NCI-H1092 treated with DMSO at 0.1 percent for 48 hours (cell line): ENCODE measurements at places on chromosomes 4 and X.
A peak's percentile ranks its signal among the peaks of the same experiment; 100 is the strongest.

GRCh38 chr4:175511861-175512260, 300.2 kb downstream of the GPM6A start:
- no peak for DNase-seq

- no peak for DNase-seq
Observed at GRCh38 chr4:41660352-41660751, 88.2 kb downstream of the PHOX2B start.

DNA sequence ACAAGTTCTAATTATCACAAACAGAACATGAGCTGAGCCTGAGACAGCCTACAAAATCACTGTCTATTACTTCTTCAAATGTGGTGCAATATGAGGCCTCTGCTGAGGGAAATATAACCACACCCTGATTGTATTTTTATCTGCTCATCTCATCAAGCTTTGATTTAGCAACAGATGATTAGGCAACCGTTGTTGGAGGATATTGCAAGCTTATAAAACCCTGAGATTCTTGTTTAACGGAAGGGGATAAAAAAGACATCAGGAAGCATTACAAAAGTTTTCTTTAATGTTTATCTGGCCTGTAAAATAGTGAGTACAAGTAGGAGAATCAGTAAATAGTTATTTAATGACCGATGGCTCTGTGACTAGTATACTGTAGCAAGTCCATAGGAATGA, 108.5 kb downstream of the ZNF330 start:
- no peak for DNase-seq

DNA sequence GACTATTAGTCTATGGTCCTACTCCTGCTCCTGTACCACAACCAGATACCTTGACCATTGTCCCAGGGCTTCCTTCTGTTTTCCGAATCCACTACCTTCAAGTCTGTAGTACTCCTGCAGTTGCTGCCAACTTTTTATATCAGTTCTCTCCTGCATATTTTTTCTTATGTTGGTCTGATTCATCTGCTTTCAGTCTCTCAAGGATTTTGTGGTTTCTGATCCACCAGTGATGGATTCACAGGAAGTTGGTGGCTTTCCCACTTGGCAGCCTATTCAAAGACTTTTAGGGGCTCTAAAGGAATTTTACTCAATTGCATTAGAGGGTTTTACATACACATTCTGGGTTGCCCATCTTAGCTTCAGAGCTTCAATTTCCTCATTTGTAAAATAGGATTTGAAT, 23.6 kb downstream of the KIF4A start:
- no peak for DNase-seq

DNA sequence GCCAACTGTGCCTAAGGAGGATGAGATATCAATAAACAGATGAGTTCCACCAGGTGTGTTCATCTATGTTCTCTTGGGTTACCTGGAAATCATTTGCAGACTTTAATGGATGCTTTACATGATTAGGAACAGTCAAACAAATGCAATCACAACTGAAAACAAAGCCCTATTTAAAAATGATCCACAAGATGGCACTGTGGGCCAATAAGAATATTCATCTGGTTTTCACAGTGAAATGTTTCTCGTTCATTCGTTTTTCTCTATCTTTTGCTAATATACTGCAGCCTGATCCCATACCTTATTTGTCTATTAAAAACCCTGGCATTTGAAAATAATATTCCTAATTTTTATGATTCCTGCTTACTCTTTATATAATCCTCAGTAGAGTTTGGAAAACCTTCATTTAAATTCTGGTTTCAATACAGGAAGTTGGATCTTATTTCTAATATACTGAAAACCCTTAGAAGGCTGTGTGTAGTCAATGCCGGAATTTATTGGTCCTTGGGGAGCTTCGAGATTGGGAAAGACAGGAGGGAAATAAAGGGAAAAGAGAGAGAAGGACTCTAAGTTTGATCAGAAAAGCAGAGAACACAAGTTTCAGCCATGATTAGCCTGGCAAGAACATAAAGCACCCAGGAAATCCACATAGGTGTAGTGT, 63.8 kb upstream of the TAPT1 start:
- peak; percentile 21 for DNase-seq

- DNase-seq: no peak
Observed at GRCh38 chrX:47745416-47745815, 86.4 kb upstream of the UXT start.

- no peak for DNase-seq
Observed at GRCh38 chrX:23953908-23954269, 46.1 kb downstream of the CXorf58 start.

DNA sequence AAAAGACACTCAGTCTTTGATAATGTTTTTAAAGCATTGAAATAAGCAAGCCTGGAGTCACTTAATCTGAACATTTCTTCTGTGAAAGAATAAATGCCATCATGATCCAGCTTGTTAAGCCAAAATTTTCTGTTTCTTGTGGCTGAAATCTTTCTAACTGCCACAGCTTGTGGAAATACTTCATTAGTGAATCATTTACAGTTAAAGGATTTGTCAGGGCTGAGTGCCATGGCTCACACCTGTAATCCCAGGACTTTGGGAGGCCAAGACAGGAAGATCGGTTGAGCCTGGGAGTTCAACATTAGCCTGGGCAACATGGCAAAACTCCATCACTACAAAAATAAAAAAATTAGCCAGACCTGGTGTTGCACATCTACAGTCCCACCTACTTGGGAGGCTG, 93.3 kb upstream of the PDE5A start:
- no peak for DNase-seq

DNA sequence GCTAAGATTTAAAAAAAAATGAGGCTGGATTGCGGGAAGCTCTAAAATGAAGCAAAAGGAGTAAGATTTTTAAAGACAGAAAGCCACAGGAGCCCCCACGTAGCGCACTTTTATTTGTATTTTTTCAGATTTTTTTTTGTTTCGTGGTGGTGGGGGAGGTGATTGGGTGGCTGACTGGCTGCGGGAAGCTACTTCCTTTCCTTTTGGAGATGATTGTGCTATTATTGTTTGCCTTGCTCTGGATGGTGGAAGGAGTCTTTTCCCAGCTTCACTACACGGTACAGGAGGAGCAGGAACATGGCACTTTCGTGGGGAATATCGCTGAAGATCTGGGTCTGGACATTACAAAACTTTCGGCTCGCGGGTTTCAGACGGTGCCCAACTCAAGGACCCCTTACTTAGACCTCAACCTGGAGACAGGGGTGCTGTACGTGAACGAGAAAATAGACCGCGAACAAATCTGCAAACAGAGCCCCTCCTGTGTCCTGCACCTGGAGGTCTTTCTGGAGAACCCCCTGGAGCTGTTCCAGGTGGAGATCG, 908 bp downstream of the PCDH10 start:
- DNase-seq: no peak

DNA sequence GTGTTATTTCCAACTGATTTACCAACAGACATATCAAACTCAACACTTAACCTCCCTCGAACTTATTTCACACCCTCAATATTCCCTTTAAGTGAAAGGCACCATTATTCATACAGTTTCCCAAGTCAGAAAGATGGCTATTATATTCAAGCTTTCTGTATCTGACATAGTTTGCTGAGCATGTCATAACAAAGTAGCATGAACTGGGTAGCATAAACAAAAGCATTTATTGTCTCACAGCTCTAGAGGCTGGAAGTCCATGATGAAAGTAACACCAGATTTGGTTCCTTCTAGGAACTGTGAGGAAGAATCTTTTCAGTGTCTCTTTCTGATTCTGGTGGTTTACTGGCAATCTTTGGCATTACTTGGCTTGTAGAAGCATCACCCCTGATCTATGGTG, 1388.6 kb downstream of the TECRL start:
- DNase-seq: no peak

DNA sequence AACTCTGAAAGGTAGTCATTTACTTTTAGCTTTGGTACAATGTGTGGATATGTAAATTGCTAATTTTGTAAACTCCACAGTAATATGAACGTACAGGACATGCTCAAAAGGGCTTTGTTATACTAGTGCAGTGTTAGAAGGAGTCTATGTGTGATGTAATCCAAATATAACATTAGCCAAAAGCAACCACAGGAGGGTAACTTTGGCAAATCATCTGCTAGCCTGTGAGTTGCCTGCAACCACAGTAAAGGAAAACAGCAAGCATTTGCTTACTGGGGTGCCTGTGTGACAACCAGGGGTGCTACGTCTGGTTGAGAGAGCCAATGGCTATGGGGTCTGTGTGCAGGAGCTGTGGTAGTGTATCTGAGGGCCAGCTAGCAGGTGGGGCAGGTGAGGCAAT, 245.8 kb downstream of the ADAMTS3 start:
- DNase-seq: no peak

DNA sequence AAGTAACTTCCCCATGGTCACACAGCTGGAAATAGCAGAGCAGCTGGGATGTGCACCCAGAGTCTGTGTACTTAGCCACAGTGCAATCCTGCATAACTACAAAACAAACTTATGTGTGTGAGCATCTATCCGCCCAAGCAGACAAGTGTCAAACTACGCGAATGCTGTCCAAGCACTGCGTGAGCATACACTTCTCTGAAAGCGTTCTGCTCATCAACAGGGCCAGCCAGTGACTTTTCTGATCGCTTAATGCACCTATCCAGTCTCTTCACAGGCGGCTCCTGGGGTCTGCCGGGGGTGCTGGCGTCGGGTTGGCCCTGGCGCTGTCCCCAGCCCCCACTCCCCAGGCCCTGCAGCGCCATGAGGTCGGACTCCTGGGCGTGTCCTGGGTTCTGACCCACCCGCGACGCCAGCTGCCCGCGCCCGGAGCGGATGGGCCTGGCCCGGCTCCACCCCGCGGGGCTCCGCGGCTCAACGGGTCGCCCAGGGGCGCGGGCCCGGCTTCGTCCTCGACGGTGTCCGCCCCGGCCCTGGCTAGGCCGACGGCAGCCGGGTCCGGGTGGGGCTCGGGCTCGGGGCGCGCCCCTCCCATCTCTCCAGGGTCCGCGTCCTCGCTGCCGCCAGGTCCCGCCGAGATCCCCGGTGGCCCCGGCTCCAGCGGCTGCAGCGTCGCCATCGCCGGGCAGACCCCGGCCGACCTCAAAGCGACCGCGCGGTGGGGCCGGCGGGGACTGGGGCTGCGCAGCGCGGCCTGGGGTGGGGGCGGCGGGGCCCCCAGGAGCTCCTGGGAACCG, 1.3 kb upstream of the ZNF141 start:
- peak; percentile 15 for DNase-seq

DNA sequence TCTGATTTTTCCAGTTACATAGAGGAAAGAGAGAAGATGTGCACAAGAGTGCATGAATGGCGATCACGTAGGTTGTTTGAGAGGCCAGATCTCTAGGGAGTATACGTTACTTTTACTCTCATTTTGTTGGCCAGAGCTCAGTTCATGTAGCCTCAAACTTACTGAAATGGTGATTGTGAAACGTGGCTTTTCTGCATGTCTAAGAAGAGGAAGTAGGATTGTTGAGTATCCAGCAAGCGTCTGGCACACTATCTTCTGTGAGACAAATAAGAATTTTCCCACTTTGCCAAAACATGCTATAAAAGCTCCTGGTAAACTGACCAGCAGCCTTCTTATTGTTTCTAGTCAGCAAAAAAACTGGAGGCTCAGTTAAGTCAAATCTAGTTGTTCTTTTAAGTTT, 264.5 kb upstream of the EMCN start:
- DNase-seq: no peak

- no peak for DNase-seq
Observed at GRCh38 chr4:163624727-163625126, 130.2 kb downstream of the TMA16 start.

- DNase-seq: no peak
Observed at GRCh38 chr4:112318239-112319142, 21.3 kb downstream of the ALPK1 start.

- DNase-seq: peak; percentile 17
Observed at GRCh38 chrX:136711147-136711546, 63.2 kb downstream of the CD40LG start.

DNA sequence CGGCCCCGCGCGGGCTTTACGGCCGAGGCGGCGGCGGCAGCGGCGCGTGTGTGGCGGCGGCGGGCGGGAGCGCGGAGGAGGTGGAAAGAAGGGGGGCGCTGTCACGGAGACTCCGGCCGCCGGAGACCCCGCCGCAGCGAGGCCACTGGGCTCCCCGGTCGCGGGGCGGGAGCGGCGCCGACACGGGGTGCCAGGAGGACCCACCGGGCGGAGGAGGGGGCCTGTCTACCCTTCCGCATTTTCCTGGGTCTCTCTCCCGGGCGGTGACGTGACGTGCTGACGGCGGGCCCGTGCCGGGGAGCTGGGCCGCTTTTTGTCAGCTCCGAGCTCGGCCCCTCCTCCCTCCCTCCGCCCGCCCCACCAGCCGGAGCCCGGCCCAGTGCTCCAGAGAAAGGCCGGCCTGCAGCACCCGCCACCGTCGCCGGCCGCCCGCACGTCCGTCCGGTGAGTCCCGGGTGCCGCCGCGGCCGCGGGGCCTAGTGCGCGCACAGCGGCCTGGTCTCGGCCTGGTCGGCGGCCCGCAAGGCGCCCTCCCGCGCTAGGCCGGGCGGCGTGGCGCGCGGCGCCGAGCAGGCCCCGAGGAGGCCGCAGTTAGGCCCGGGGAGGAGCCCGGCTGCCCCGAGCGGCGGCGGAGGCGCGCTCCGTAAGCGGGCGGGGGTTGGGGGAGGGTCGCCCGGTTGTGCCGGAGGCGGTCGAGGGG, at the start of gene ZFX:
TSS of gene ZFX (plus strand) at position 379 of the 700 bp plus-strand sequence. CDS start 23,014 bp downstream, outside the sequence.
- peak; percentile 29 for DNase-seq

DNA sequence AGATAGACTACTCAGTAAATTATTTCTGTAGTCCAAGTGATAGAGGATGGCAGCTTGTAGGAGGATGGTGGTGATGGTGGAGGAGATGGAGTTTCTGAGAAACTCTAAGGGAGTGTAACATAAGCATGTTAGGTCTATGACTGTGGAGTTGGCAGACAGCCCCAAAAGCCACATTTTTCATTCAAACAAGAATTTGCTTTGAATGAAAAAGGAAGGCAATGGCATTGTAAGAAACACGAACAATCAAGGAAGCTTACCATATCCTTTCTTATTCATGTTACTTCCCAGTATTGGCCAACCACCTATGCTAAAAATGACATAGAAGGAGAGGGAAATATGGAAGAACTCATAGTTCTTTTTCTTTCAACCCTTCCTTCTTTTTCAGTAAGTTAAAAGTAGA, 18.7 kb upstream of the SEC24B start:
- no peak for DNase-seq

DNA sequence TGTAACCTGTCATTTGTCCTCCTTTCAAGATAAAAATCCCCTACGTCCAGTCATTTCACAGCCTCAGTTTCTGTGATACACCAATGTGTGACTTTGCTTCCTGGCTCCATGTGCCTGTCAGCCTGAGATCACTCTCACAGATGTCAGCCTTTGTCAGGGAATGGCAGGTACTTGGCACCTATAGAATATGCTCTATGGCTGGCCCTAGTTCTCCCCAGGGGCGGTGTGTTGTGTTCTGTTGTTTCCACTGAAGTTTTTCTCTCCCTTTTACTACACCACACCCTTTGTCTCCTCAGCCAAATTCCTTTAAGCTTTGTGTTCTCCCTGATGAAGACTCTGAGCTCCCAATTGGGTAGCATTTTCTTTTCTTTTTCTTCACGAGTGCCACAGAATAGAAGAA, 81.7 kb downstream of the ALPK1 start:
- no peak for DNase-seq

- DNase-seq: peak; percentile 95
Observed at GRCh38 chr4:138835832-138836533, 179.6 kb upstream of the NOCT start.

DNA sequence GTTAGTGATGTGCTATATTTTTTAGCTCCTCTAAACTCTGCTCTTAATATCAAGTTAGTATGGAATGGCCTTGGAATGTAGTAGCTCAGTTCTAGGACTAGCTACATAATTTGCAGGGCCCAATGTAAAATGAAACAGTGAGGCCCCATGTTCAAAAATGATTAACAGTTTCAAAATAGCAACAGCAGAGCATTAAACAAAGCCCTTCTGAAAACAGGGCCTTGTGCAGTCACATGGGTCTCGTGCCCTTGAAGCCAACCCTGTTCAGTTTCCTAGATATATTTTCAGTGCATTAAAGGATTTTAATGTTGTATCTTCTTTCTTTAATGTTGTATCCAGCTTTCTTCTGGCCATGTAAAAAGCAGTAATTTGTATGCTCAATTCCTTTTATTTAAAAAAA, 82.1 kb downstream of the TASL start:
- DNase-seq: no peak
